ENCODE measurements at places on chromosomes 1 and 21.

GRCh38 chr21:25338415-25338814 is 268.9 kb downstream of the MRPL39 start:
- no peak for DNase-seq

DNA sequence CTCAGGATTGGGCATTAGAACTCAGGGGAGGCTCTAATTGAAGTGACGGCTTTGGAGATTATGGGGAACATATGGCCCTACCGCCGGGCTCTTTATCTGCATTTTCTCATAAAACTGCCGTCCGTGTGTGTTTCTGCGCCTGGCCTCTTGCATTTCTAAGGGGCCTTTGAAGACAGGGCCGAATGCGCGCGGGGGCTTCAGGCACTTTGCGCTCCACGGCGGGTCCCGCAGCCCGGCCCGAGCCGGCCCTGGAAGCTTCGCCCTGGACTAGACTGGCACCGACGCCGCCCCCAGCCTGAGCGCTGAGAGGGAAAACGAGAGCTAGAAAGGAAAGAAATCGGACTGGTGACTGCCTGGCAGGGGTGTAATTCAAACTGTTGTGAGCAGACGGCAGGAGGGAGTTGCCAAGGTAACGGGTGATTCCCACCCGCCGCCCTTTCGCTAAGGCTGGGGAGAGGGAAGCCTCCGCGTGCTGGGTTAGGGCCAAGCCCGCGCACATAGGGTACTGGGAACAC is 120.7 kb downstream of the LMX1A start:
- DNase-seq, result peak; percentile 4

DNA sequence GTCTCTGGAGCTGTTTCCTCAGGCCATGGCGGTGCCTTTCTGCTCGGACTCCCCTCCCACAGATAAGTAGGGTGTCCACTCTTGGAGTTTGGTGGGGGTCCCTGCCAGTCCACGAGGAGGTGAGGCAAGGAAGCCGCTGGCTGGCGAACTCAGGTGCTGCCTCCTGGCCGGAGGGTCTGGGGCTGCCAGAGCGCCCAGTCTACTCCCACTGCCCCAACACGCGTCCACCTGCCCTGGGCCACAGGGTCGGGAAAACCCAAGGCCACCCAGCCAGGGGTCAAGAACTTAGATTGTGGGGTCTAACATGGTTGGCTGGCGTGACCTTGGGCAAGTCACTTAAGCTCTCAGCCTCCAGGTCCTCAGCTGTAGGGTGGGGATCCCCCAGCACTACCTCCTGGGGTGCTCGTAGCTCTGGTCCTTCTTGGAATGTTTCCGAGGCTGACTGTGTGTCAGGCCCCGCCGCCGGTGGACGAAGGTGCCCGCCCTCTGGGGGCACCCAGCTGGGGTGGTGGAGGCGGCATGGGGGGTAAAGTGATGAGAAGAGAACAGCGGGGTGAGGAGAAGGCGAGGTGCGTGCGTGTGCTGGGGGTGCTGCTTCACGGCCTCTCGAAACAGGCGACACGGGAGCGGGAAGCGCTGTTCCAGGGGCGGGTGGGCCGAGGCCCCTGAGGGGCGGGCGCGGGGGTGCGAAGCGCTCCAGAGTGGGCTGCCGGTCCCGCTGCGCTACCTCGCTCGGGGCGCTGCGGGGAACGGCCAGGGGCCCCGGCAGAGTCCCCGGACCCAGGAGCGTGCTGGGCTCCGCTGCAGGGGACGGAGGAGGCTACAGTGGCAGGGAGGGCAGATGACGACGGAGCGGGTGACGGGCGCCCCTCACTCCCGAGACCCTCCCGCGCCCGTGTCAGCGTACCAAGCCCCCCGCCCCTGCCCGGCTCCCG is 1.2 kb downstream of the SH2D5 start:
- DNase-seq, result peak; percentile 24

DNA sequence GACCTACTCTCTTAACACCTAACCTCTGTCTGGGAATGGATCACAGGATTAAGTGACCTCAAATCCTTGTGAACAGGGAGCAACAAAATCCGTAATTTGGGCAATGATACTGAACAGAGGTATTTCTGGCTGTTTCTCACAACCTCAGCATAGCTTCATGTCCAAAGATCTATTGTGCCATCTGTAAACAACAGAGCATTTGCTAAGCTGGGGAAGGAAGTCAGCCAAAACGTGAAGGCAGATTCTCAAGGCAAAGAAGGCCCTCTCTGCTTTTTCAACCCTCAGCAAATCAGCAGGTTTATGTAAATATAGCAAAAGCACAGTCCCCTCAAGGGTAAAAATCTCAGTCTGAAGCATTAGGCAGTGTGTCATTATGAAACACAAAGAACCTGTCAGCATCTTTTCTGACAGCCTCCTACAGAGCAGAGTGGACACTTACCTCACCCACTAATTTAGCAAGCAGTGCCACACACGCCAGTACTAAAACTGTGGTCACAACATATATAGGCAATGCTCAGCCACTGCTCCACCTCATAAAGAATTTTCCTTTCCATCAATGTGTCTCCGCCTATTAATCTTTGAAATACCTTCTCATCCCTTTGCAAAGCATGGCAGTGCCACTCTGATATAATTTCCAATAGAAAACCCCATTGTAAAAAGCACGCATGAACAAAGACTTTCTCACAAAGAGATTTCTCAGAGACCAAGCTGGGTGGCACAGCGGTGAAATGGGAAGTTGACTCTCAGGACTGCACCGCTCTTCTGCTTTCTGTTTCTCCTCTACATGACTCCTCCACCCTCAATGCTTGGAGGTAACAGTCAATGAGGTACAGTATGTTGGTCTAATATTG is 188.0 kb downstream of the RERE start:
- DNase-seq, result peak; percentile 52

GRCh38 chr1:222127526-222128152 is 385.8 kb upstream of the DUSP10 start:
- no peak for DNase-seq

DNA sequence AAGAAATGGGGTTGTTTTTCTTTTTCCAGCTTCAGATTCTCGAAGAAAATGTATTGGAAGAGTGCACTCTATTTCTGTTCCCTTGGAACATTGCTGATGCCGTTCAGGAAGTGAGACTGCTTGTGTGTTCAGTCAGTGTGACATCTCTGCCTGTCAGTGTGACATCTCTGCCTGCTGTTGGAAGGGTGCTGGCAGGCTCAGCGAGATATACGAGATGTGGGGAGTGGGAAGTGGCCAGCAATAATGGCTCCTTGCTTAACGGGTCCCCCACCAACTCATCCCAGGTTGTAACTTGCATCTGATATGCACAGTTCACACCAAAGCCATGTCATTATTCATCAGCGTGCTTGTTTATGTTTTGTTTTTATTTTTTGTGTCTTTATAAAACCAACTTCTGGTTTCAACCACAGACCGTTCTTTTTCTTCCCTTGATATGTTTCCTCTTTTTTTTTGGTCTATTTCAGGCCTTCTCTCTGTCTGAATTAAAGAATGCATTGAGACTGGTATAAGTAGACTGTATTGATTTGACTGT is 145.4 kb downstream of the GALNT2 start:
- no peak for DNase-seq

DNA sequence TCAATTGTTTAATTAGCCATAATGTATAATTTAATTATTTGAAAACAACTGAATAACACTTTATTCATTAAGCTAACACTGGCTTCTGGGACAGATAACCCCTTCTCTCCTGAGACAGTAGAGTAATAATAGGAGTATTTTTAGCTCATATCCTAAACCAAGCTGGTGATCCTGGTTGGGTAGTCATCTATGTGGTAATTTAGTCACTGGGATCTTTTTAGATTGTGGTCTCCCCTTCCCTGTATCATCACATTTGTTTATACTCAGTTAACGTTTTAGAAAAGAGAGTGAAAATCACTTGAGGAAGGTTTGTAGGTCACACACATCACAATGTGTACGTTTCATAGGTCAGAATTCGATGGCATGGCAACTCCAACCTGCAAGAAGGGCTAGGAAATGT is 1356.6 kb upstream of the ADGRL2 start:
- no peak for DNase-seq

- no peak for DNase-seq
These were observed 9.7 kb downstream of the CNN3 start for GRCh38 chr1:94917251-94917650.

- no peak for DNase-seq
These were observed 29.4 kb upstream of the RNPC3 start for GRCh38 chr1:103496014-103496635.

DNA sequence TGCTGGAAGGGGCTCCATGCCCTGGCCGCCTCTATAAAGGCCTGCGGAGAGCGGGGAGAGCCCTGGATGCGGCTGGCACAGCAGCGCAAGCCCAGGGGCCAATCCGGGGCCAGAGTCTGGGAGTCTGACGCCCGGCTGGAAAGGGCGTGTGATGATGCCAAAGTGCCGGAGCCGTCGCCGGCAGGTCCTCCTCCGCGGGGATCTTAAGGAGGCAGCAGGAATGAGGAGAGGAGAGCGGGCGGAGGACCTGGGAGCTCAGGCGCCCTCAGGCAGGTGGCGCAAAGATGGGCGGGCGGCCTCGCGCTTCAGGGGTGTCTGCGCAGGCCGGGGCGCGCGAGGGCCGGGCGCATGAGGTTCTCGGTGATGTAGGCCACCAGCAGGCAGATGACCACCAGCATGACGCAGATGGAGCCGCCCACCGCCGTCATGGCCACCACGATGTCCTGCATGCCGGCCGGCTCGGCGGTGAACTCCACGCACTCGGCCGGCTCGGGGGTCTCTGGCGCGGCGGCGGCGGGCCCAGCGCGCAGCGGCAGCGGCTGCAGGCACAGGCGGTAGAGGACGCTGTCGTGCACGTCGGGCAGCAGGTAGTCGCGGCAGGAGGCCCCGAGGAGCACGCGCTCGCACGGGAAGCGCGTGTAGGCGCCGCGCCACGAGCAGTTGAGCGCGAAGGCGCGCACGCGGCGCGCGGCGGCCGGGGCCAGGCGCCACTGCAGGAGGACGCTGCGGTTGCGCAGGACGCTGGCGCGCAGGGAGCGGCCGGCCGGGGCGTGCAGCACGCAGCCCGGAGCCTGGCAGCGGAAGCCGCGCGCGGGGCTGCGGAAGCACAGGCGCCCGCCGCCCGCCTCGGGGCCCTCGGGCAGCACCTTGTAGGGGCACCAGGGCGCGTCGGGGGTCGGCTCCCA is 653 bp downstream of the FNDC10 start:
- peak; percentile 54 for DNase-seq

DNA sequence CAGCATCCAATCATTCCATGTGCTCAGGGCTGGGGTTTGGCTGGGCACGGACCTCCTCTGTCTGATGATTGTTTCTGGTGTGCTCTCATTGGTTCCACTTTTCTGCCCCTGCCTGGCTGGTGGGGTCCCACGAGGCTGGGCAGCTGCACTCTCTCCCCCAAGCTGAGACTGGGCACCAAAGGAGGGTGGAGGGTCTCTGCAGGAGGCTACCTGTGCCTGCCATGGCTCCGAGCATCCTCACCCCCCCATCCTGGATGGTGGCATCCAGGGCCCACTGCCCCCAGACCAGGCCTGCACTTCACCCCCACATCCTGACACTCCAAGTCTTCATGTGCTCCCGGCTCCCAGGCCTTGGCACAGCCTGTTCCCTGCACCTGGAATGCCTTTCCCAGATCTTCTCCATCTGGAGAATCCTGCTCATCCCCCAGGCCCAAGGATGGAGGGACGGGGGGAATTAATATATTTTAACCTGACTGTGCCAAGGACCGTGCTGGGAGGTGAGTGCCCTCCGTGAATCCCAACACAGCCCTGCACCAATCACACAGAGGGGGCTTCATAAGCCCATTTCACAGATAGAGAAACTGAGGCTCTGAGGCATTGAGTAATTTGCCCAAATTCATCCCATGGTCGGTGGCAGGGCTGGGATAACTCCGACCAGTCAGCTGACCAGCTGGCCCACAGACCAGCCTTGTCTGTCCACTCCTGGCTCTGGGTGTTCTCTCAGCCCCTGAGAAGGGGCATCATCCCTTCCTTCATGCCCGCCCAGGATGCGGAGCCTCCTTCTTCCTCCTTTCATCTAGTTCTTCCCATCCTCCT is 403.4 kb downstream of the MATN1 start:
- no peak for DNase-seq

GRCh38 chr1:23590058-23590783 is 30.9 kb upstream of the ID3 start:
- no peak for DNase-seq

- DNase-seq, result no peak
These were observed 30.6 kb downstream of the KCND3 start for GRCh38 chr1:111958851-111959250.

DNA sequence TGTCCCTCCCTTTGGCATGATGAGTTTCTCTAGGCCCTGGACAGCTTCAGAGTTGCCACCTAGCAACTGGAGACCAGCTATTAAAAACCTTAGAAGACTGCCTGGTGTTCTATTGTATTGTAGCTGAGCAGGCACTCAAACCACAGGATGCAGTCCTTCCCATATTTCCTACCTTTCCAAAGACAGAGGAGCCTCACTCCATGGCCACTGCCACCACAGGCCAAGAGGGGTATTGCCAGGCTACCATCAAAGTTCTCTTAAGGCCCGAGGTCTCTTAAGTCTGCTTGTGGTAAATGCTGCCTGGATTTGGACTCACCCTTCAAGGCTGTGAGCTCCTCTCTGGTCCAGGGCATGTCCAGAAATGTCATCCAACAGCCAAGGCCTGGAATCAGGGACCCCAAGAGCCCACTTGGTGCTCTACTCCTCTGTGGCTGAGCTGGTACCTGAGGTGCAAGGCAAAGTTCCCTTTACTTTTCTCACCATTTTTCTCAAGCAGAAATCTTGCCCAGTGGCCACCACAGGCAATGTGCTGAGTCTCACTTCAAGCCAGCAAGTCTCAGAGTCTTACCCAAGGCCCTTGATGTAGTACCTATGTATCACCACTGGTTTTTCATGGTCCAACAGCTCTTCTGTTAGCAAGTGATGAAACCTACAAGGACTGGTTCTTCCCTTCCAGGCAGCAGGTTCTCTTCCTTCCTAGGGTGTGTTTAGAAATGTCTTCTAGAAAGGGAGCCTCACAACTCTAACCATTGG is 269.4 kb downstream of the AMY1C start:
- no peak for DNase-seq

DNA sequence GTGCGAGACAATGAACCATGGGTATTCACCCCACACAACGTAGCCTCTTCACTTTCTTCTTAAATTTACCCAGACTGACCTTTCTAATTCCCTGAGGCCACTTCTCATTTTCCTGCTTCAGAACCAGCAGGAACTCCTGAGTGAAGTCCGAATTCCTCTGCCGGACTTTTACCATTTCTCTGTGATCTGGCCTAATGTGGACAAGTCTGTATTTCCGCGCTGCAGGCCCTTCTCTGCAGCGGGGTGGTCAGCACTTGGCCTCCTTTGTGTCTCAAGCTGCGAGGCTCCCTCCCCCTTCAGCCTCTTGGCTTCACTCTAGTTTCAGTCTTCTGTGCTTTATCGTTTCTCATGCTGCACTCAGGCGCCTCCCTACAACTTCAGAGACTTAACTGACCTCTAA is 9.4 kb upstream of the CTBS start:
- no peak for DNase-seq

GRCh38 chr21:39087238-39088030 is 95.8 kb downstream of the PSMG1 start:
- no peak for DNase-seq

GRCh38 chr1:204524986-204525385 is 8.8 kb downstream of the MDM4 start:
- no peak for DNase-seq

DNA sequence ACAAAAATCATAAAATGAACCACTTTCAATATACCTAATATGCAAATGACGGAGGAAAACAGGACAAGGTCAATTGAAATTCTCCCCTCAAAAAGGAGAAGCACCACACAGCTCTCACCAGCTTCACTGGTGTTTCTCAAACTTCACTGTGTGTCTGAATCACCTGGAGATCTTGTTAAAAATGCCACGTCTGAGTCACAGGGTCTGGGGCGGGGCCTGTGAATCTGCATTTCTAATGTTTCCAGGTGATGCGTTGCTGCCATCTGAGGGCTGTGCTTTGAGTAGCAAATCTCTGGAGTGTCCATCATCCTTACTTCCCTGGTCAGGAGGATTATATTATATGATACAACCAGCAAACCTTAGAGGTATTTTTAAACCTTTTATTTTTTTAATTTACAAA is 9.0 kb downstream of the CLDN19 start:
- peak; percentile 43 for DNase-seq

Data from hematopoietic multipotent progenitor cell treated with erythropoietin and hydrocortisone succinate and interleukin-3 and kit ligand, for 6 days (in vitro differentiated cells).